ENCODE measurements at places on chromosomes 11 and 22.

DNA sequence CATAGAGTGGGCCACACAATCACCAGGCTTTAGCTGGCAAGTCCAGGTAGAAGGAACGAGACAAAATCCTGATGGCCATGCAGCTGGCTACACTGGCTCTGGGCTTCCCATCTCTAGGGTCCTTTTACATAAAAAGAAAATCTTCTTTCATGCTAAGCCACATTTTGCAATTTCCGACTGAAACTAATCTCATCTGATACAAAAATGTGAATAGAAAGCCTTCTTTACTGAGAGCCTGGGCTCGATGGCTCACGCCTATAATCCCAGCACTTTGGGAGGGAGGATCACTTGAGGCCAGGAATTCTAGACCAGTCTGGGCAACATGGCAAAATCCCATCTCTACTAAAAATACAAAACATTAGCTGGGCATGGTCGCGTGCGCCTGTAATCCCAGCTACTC, 67.2 kb downstream of the MICAL3 start:
- no peak overlapping the region for H3K4me3 ChIP-seq
- H3K27ac ChIP-seq: no peak overlapping the region
- no peaks in the 10 kb centered on the region for H3K36me3 ChIP-seq
- H3K27me3 ChIP-seq: no peaks in the 10 kb centered on the region

DNA sequence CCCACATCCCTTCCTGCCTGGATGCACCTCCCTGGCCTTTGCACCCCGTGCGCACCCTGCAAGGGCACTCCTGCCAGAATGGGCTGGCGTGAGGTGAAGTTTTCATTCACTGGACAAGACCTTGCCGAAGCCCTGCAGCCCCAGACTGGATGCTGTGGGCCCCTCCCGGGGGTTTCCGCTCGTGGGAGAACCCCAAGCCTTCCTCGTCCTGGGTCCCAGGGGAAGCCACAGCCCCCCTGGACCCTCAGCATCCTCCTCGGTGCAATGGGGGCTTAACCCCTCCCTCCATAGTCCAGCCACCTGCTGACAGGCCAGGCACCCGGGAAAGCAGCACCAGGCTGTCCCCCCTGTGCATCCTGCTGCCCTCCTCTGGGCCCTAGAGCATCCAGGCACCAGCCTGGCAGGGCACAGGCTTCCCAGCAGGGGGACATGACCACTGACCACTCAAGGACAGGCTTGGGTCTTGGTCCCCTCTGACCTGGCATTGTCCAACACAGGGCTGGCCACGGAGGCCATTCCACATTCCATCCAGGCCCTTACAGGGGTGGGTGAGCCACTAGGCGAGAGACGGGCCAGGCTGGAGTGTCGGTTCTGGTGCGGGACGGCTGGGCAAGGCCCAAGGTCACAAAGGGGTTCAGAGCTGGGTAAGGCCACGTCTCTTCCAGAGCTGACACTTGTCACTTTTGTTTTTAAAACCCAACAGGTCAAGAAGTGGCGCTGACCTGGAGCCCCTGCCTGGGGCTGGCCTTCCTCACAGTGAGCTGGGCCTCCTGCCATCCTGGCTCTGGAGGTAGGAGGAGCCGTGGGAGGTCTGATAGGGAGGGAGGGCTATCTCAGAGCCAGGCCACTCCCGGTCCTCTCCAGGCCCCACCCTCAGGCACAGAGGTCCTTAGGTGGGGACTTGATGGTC, 41.5 kb upstream of the PPARA start:
- H3K4me3 ChIP-seq: no peak overlapping the region
- H3K4me1 ChIP-seq: peaks cover 12% of the 10 kb centered on the region
- H3K36me3 ChIP-seq: no peaks in the 10 kb centered on the region
- no peak overlapping the region for H3K27ac ChIP-seq

DNA sequence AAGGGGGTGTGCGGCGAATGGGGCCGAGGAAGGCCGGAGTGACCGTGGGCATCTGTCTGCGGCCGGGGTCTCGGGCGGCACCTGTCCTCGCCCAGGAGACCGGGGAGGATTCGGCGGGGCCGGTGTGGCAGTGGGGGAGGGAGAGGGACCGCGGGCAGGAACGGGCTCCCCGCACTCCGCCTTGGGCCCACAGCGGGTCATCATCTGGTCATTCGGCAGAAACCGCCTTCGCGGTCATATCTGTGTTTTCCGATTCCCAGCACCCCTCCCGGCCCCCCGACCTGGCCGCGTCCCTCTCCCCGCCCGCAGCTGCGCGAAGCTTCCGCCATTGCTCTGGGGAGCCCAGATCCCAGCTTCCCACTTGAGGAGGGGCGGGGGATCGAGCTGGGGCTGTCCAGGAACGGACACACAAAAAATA, 824 bp upstream of the CBX6 start:
- no peaks in the 10 kb centered on the region for H3K27me3 ChIP-seq
- H3K4me1 ChIP-seq: peaks cover 12% of the 10 kb centered on the region
- H3K36me3 ChIP-seq: peaks cover 16% of the 10 kb centered on the region

DNA sequence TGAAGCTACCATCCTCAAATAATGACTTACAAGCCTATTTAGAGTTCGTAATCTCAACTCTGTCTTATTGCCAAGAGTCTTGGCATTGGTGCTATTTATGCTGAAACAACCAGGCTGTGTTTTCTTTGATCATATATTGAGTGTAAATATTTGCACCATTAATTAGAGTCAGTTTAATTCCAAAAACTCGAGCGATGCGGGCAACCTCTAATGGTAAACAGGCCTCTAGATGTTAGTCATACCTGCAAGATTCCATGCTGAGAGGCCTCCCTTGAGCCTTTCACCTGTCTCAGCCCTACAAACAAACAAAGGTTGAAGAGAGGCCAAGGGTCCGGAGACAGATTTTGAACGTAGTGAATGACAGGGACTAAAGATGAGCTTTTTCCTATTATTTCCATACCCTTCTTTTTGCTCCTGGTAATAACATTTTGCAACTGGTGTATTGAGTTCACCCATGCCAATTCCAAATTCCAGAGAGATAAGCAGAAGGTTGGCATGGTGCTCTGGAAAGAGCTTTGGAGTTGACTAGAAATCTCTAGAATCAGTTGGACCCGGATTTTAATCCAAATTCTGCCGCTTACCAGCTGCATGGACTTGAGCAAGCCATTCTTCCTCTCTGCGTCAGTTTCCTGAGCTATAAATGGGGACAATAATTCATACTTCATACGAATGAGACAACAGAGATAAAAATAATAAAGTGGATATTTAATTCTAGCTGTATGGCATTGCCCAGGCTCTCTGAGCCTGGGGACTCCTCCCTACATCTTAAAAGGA, 99.1 kb upstream of the ANO1 start:
- DNase-seq: no peak
- no peaks in the 10 kb centered on the region for H3K36me3 ChIP-seq
- no peak overlapping the region for H3K27ac ChIP-seq
- peaks cover 11% of the 10 kb centered on the region for H3K27me3 ChIP-seq
- H3K4me1 ChIP-seq: no peaks in the 10 kb centered on the region
- no peak overlapping the region for H3K4me3 ChIP-seq

- H3K27me3 ChIP-seq: no peaks in the 10 kb centered on the region
- H3K27ac ChIP-seq: peak overlapping the region; percentile 50
- H3K4me1 ChIP-seq: peaks cover 49% of the 10 kb centered on the region
- no peak for DNase-seq
- H3K4me3 ChIP-seq: peak overlapping the region; percentile 87
Measured at GRCh38 chr11:86802601-86803051, 2.3 kb downstream of the PRSS23 start.

- H3K4me1 ChIP-seq: peaks cover 9% of the 10 kb centered on the region
- no peak overlapping the region for H3K27ac ChIP-seq
- no peaks in the 10 kb centered on the region for H3K27me3 ChIP-seq
- DNase-seq: no peak
- no peaks in the 10 kb centered on the region for H3K36me3 ChIP-seq
Measured at GRCh38 chr11:133661846-133662245, 129.5 kb upstream of the OPCML start.

DNA sequence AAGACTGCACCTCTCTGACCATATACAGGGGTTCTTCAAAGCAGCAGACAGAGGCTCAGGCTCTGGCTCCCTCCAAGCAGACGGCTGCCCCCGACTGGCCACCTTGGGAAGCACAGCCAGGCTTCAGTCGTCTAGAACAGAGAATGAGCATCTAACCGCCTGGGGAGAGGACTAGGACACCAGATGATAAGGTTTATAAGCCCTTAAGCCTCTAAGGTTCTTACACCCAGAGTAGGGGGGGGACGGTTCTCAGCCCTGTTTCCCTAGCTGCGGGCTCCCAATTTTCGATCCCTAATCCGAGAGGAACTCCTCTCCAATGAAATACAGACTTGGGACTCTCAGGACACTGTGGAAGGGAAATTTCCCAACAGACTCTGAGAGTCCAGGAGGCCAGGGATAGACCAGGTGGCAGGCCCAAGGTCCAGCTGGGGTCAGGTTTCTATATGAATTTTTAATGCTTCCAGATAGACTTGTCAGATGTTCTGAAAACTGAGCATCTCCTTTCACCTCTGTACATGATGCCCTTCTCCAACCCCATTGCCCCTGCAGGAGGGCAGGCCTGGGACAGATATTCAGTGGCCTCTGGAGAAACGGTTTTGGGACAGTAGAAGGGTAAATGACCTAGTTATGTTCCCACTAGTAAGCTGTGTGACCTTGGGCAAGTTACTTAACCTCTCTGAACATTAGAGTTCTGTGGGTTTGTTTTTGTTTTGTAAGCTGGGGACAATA, 20.2 kb downstream of the RTN4RL2 start:
- H3K27me3 ChIP-seq: peaks cover 60% of the 10 kb centered on the region
- H3K36me3 ChIP-seq: no peaks in the 10 kb centered on the region
- DNase-seq: no peak

DNA sequence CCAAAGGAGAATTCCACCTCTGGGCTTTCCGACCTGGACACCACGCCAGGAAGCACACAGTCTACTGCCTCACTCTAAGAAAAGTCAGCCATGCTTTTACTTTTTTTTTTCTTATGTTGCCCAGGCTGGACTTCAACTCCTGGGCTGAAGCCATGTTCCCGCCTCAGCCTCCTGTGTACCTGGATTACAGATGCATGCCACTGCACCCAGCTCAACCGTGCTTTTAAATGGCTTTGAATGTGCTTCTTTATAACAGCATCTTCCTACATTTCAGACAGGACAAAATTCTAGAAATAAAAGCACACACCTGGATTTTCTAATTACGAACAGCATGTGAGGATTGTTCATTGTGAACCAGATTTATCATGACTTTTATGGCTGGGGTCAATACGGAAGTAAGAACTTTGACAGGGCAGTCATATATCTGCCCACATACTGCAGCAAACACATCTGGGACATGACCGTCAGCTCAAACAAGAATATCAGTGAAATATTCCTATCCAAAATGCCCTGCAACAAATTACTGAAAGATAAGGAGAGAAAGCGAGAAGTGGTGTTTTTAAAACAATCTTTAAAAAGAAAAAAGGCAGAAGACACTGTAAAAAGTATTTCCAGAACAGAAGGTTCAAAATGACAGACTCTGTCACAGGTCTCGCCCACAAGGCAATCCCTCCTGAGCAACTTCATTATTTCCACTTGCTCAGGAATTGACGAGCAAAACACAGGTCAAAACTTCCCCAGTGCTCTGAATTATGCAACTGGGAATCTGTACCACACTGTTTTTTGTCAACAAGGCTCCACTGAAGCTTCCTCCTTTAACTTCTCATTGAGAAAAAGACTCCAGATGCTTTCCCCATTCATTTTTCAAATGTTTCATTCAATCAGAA, 42.1 kb downstream of the PACSIN2 start:
- peaks cover 4% of the 10 kb centered on the region for H3K36me3 ChIP-seq
- no peak for DNase-seq
- no peak overlapping the region for H3K4me3 ChIP-seq
- no peaks in the 10 kb centered on the region for H3K27me3 ChIP-seq
- peaks cover 2% of the 10 kb centered on the region for H3K4me1 ChIP-seq

GRCh38 chr11:26063915-26064314, 268.0 kb upstream of the ANO3 start:
- no peaks in the 10 kb centered on the region for H3K4me1 ChIP-seq
- no peaks in the 10 kb centered on the region for H3K36me3 ChIP-seq
- H3K27me3 ChIP-seq: no peaks in the 10 kb centered on the region
- no peak for DNase-seq

- no peaks in the 10 kb centered on the region for H3K36me3 ChIP-seq
- H3K27ac ChIP-seq: no peak overlapping the region
- no peaks in the 10 kb centered on the region for H3K4me1 ChIP-seq
- peaks cover 17% of the 10 kb centered on the region for H3K27me3 ChIP-seq
Measured at GRCh38 chr11:35563484-35564244, 38.2 kb upstream of the PAMR1 start.

- H3K27me3 ChIP-seq: no peaks in the 10 kb centered on the region
- no peak for DNase-seq
- H3K27ac ChIP-seq: no peak overlapping the region
- H3K4me1 ChIP-seq: peaks cover 13% of the 10 kb centered on the region
- H3K36me3 ChIP-seq: peaks cover 6% of the 10 kb centered on the region
- H3K4me3 ChIP-seq: no peak overlapping the region
Measured at GRCh38 chr22:45818424-45819085, 146.9 kb downstream of the ATXN10 start.

- no peak overlapping the region for H3K27ac ChIP-seq
- H3K4me1 ChIP-seq: peaks cover 2% of the 10 kb centered on the region
- DNase-seq: no peak
- no peak overlapping the region for H3K4me3 ChIP-seq
- H3K27me3 ChIP-seq: peaks cover under 1% of the 10 kb centered on the region
Measured at GRCh38 chr22:50044485-50045118, 13.5 kb downstream of the TTLL8 start.

DNA sequence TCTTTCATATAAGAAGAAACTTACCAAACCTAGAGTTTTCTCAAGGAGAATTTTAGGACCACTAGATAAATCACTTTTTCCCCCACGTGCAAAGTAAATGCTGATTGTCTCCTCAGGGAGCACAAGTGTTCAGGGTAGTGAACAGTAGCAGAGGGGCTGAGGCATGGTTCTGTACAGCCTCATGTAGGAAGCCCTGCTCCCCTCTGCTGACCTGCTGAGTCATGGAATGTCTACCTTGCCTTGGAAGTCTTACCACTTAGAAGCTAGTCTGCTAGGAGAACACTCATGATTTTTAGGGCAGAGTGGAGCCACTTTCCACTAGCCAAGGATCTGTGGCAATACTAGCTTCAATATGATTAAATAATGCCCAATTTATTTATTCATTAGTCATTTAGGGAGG, 2120.6 kb upstream of the RAG2 start:
- DNase-seq: no peak
- H3K27me3 ChIP-seq: no peaks in the 10 kb centered on the region
- H3K27ac ChIP-seq: no peak overlapping the region
- H3K36me3 ChIP-seq: no peaks in the 10 kb centered on the region
- no peak overlapping the region for H3K4me3 ChIP-seq
- no peaks in the 10 kb centered on the region for H3K4me1 ChIP-seq

GRCh38 chr22:36335621-36336020, 52.1 kb downstream of the MYH9 start:
- DNase-seq: no peak
- H3K4me3 ChIP-seq: no peak overlapping the region
- H3K36me3 ChIP-seq: peaks cover 29% of the 10 kb centered on the region
- peak overlapping the region; percentile 29 for H3K27ac ChIP-seq
- H3K4me1 ChIP-seq: peaks cover 41% of the 10 kb centered on the region
